ENCODE measurements at places on chromosomes 4 and X.

- peak; percentile 57 for DNase-seq
These were observed 60.5 kb upstream of the TRIM2 start for GRCh38 chr4:153143527-153144348.

GRCh38 chrX:14528629-14529289 lies 577 bp upstream of the GLRA2 start:
- peak; percentile 28 for DNase-seq

DNA sequence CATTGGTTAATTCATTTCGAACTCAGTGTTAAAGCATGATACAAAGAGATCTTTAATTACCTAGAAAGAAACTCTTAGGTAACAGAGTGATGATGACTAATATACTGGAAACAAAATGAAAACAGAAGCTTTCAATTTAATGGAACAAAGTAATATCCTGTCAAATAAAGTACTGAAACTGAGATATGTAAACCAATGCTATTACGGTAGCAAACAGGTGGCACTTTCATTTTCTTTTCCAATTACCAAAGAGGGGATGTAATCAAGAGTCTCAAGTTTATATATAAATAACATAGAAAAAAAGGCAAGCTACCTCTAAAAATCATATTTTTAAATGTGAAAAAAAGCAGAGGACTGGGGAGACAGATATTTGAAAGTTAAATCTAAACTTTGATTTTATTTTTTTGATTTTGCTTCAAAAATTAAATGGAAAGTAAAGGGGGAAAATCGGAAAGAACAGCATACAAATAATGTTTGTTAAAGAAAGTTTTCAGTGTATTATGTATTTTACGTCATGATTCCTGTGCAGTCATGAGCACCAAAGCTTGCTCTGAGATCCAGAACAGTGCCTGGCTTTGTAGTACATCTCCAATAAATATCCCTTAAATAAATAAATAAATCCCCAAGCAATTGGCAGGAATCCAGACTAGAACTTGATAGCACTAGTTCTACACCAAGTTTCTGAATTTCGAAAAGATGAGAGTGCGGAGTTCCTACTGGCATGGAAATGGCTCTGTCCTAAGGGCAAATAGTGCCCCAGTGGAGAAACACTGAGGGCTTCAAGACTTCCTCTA lies 25.0 kb upstream of the RAPGEF2 start:
- DNase-seq: peak; percentile 41

- peak; percentile 64 for DNase-seq
These were observed 71.9 kb upstream of the PRSS48 start for GRCh38 chr4:151204925-151205524.

- no peak for DNase-seq
These were observed 426.6 kb downstream of the GPAT3 start for GRCh38 chr4:83962492-83962891.

- no peak for DNase-seq
These were observed 103.1 kb upstream of the MAP9 start for GRCh38 chr4:155479835-155480234.

- peak; percentile 22 for DNase-seq
These were observed 409.0 kb downstream of the BCOR start for GRCh38 chrX:39688576-39689375.

DNA sequence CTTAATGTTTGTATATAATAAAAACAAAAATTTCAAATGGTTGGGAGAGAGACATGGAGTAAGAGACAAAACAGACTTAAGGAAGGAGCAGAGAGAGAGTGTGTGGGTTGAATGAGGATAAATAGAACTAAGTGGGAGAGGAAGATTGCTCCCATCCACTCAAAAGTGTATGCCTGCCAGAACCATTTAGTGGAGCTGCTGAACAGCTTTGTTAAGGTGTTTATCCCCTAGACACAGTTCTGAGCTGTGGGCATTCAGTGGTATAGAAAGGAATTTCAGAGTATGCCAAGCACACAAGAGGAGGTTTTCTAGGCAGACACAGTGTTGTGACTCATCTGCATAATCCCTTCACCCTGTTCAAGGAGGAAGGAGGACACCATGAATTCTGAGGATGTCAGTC lies 508.6 kb upstream of the EPHA5 start:
- DNase-seq: peak; percentile 23

- DNase-seq: no peak
These were observed 14.3 kb downstream of the TMEM33 start for GRCh38 chr4:41949531-41949930.

DNA sequence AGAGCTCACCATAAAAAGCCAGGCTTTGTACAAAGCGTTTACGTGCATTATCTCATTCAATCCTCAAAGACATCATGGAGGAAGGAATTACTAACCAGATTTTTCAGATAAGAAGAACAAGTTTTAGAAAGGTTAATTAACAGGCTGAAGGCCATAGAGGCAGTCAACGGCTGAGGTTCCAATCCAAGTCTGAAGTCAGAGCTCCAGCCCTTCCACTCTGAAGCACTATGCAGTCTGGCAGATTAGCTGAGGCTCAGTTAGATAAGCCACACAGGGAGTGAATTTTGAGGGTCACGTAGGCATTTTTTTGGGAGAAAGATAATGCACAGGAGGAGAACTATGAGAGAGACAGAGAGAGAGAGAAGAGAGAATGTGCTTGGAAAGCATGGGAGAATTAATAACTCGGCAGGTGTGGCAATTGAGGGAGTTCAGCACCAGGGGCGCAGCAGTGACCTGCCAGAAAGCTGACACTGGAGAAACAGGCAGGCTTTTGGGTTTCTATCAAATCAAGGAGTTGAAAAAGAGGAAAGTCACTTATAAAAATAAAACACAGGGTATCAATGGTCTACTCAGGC lies 116.5 kb upstream of the NAP1L5 start:
- DNase-seq: no peak

- DNase-seq: no peak
These were observed 277.1 kb downstream of the KLHL13 start for GRCh38 chrX:117839544-117839943.

DNA sequence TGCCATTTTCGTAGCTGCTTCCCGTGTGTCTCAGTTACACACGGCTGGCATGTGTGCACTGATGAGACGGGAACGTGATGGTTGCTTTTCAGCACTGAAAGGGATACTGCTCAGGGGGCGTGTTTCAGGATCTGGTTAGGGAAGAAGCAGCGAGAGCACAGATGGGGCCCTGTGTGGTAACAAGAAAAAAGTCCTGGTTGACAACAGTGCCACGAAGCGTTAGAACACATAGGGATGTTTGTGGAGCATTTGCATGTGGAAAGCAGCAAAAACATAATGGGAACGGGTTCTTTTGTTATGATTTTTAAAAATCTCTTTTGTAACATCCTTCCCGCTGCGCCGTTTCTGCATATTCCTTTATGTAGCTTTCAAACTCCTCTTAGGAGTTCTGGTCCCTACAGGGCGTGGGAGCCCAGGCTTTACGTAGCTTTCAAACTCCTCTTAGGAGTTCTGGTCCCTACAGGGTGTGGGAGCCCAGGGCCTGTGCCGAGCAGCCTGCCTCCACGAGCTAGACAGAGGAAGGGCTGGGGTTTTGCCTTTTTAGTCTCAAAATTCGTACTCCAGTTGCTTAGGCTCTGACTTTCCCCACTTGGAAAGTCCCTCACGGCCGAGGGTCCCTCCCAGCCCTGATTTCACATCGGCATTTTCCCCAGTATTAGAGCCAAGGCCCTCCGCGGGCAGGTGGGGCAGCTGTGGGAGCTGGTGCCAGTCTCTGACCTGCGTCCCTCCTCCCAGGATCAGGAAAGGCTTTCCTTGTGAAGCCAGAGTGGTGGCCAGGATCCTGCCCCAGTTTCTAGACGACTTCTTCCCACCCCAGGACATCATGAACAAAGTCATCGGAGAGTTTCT lies 11.0 kb upstream of the MSANTD1 start:
- DNase-seq: no peak

- DNase-seq: peak; percentile 7
These were observed 95.3 kb upstream of the IL1RAPL1 start for GRCh38 chrX:28491941-28492340.

- peak; percentile 15 for DNase-seq
These were observed 129.7 kb downstream of the RAPGEF2 start for GRCh38 chr4:159232465-159233106.

DNA sequence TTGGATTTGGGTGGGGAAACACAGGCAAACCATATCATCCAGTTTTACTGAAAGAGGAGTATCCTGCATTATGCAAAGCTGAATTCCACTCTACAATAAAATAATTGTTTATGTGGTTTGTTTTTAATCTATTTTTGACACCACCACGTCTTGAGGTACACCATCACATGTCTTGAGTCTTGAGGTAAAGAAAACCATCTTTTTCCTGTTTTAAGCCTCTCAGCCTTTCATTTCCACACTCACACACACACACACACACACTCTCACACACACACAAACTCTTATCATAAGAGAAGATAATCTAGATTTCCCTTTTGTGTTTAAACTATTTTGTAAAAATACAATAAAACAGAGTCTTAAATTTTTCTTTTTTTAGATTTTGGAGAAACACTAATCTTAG lies 32.0 kb downstream of the SPIN3 start:
- no peak for DNase-seq

GRCh38 chr4:146548443-146548842 lies 26.7 kb upstream of the SLC10A7 start:
- DNase-seq: no peak

GRCh38 chr4:986879-987623 lies at the start of gene IDUA:
TSS of gene IDUA (plus strand) at chr4:987044. CDS start at chr4:987085, 41 bp downstream.
- peak; percentile 65 for DNase-seq

- DNase-seq: peak; percentile 17
These were observed 46.5 kb downstream of the CWH43 start for GRCh38 chr4:49032440-49033161.

DNA sequence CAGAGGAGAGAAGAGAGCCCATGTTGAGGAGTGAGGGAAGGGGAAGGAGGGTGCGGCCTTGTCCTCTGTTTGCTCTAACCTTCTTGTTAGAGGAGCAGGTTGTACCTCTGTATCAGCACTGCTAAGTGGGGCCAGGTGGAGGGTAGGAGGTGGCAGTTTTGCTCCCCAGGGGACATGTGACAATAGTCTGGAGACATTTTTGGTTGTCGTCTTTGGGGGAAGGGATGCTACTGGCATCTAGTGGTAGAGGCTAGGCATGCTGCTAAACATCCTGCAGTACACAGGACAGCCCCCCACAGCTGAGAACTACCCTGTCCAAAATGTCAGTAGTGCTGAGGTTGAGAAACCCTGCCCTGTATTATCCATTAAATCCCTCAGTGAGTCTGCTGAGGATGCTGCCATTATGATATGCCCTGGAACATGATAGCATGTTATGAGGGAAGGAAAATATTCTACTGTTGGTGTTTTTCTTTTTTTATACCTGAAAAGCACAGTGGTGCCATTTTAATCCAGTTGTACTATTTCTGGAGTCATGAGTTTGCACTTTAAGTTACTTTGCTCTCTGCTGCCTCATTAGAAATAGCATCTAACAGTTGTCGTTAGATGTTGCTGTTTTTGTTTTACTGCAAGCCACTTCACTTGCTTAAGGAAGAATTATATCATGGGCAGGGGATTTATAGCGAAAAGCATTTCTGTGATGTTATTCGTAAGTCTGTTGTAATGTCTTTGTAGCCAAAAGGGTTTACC lies 90.6 kb downstream of the LRP2BP start:
- DNase-seq: no peak

- DNase-seq: no peak
These were observed 82.9 kb upstream of the PNPLA4 start for GRCh38 chrX:8010105-8010504.

DNA sequence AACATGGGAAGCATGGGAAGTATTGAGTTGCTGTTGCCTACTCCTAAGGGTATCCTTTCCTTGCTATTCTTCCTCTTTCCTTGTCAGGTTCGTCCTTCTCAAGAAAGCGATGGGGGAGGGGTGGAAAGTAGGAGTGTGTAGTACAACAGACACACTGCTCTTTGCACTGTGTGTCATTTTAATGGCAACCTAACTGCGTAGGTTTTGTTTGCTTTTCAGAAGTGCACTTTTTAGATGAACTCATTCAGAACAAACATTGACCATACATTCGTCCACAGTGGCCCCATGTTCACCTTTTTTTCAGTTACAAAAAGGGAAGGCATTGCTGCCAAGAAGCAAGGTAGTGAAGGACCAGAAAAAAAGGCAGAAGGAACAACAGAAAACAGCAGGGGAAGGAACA lies 10.2 kb upstream of the YIPF6 start:
- DNase-seq: no peak

- DNase-seq: peak; percentile 32
These were observed 11.7 kb upstream of the NUDT9 start for GRCh38 chr4:87410679-87411078.
